Activated CD4-positive, alpha-beta T cell treated with anti-CD3 and anti-CD28 coated beads, Interleukin-2, amount 50 U/mL, for 24 hours (primary cell): ENCODE measurements at places on chromosomes 1 and 21.

- DNase-seq, result no peak
These were observed 13.3 kb downstream of the PMF1 start for GRCh38 chr1:156226116-156226538.

DNA sequence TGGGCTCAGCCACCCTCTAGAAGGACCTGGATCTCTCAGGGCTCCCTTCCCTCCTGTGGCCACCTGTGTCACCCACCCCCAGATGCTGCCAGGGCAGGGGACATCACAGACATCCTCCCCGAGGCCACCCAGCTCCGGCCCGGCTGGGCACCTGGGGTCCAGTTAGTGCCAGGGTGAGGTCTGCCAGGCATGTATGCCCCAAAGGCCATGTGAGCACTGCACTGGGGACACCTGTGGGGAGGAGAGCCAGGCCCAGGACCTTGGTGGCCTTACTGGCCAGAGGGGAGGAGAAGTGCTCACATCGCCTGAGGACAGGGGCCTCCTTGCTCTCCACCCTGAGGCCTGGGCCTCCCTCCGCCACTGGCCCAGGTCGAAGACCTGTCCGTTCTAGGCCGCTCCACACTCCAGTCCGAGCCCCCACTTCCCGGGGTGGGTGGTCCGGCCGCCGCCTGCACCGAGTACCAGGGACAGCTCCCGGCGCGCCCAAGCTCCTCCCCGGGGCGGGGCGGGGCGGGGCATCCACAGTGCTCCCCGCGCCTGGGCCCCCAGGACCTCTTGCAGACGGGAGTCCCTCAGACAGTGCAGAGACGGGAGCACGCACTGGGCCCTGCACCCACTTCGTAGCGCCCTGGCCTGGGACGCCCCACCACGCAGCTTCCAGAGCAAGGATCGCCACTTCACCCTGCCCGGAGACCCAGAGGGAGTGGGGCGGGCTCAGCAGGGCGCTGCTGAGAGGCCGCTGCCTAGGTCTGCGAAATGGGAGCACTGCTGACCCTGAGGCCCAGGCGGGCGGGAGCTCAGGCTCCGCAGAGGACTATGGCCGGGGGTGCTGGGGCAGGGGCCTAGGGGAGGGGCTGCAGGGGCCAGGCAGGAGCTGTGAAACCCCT is 34.3 kb upstream of the CCDC27 start:
- no peak for DNase-seq

DNA sequence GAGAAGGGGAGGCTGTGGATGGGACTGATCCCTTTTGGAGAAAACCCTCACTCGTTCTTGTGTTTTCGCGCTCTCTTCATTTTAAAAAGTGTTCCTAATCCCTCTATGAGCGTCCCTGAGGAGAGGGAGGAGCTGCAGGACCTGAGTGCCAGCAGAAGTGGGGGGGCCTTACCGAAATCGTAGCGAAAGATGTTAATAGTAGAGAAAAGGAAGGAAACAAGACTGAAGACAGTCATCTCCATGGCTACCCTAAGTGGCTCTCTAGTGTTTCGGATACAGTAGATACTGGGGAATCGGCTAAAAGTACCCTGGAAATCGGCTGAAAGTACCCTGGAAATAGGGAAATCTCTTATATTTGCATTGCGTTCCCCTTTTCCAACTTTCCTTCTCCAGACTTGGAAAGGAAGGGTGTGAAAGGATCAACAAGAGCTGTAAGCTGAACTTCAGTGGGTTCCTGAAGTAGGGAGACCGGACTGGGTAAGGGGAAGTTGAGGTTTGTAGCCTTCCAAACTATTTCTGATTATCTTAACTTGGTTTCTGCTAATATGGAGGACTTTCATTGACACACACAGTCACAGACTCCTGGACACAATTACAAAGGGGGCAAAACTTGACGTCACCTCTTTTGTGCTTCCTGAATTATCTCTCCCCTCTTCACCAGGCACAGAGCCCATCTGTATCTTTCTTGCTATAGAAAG is 486 bp upstream of the DSTYK start:
- no peak for DNase-seq

DNA sequence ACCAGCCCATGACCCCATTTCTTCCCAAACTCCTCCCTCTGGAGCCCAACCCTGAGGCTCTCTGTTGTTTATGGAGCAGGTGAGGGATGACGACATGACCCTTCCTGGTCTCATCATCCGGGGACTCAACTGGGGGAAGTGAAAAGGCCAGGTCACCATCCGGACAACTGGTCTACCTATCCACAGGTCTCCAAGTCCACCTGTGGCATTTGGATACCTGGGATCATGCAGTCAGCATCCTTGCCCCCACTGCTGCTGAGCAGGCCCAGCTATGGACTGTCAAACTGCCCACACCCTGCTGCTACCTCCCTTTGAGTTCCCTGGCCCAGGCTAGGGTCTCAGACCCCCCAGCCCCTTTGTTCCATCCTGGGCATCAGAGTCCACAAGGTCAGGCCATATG is 60.0 kb upstream of the LAPTM5 start:
- no peak for DNase-seq

DNA sequence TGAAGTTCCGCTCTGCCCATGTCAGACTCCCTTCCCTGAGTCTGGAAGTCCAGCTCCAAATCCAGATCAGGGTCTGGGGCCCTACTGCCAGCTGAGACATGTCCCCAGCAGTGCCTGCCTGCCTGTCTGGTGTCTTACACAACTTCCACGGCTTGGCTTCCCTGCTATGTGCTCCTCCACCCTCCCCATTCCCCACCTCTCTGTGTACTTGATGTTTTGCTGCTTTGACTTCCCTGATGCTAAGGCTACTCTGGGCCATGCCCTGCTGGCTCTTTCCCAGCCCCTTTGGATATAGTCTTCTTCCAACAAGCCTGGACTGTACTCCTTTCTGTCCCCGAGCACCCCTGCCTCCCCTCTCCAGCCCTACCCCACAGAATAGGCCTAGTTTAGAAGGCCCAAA is 7.3 kb downstream of the GJA5 start:
- no peak for DNase-seq

- DNase-seq, result no peak
These were observed 26.3 kb upstream of the RGS18 start for GRCh38 chr1:192131914-192132313.

DNA sequence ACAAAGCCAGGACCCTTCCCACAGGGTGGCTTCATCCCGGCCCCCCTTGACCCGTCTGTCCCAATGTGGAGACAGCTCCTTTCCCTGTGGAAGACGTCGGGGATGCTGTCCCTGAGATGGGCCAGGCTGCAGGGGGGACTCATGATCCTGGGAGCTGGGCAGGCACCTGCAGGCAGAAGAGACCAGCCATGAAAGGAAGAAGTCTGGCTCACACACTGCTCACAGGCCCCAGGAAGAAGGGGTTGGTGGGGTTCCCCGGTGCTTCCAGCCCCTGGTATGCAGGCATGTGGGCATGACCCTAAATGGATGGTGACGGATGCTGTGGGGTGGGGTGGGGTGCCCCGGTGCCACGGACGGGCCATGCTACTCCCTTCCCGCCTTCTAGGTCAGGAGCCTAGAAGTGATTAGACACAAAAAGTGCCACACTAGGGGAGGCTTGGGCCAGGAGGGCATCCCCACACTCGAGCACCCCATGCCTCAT is 8.3 kb downstream of the ACTRT2 start:
- no peak for DNase-seq

DNA sequence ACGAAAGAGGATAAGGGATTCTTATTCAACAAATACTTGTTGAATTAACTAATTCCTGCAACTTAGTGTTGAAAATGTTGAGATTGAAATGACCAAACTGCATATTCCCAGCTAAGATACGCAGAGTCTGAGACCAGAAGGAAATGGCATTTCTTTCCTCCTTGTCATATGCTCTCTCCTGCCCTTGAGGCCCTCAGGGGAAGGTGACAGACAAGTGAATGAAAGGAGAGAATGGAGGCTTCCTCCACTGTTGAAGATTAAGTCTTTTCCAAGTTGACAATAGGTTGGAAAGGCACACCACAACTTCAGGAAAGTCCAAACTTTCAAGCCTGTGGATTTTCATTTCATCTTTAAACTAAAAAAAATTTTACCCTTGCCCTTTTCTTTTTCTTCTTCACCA is 3.1 kb upstream of the ZNF697 start:
- no peak for DNase-seq
